ENCODE measurements at places on chromosomes 3 and 15.

DNA sequence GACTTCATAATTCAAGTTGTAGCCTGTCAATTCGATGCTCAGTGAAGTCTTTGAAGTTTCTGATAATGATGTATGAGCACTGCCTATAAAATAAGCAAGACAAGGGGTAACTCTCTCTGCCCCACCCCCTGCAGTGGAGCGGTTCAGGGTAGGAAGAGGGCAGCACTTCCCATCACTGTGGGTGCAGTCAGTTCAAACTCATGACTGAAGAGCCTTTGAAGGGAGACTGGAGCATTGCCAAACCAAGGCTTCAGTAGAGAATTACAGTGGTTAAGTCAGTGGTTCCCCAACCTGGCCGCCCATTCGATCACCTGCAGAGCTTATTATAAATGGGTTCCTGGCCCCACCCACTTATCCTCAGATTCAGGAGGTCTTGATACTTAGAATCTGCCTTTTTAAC lies 190.6 kb downstream of the SHQ1 start:
- DNase-seq: peak; percentile 23

- DNase-seq: no peak
These were observed 41.0 kb upstream of the TCF12 start for GRCh38 chr15:56877255-56877970.

DNA sequence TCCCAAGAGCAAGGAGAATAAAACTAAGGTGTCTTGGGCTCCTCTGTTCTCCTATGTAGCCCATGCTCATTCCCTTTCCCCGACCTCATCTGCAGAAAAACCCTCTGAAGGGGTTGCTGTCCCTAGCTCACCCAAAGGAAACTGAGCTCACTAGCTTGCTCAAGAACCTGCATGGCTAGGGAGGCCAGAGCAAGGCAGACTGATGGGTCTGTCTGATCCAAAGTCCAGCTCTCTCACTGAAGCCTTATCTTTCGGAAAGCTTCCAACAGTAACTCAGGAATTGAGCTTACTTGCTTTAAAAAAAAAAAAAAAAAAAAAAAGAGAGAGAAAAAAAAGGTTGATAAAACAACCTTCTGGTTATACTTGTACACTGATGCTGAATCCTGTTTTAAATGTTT lies 141.4 kb upstream of the TOPAZ1 start:
- no peak for DNase-seq

GRCh38 chr3:129315223-129315997 lies 36.7 kb downstream of the HMCES start:
- no peak for DNase-seq

Data from T-helper 1 cell (primary cell).